ENCODE measurements at places on chromosomes 1 and 21.

DNA sequence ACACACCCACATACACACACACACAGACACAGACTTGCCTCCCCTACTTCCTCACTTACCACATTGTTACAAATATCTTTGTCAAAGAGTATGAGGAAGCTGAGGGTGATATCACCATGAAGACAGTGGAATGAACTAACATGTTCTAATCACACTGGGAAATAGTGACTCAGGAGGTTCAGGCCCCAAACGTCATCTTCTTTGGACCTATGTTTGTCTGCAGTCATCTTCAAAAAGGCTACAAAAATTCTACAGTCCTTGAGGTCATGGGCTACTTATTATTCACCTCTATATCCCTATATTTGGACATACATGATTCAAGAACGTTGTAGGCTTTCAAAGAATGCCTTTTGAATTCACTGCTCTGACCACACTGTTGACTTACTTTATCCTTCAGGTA is 2.1 kb upstream of the LCE2C start:
- no peak for DNase-seq

DNA sequence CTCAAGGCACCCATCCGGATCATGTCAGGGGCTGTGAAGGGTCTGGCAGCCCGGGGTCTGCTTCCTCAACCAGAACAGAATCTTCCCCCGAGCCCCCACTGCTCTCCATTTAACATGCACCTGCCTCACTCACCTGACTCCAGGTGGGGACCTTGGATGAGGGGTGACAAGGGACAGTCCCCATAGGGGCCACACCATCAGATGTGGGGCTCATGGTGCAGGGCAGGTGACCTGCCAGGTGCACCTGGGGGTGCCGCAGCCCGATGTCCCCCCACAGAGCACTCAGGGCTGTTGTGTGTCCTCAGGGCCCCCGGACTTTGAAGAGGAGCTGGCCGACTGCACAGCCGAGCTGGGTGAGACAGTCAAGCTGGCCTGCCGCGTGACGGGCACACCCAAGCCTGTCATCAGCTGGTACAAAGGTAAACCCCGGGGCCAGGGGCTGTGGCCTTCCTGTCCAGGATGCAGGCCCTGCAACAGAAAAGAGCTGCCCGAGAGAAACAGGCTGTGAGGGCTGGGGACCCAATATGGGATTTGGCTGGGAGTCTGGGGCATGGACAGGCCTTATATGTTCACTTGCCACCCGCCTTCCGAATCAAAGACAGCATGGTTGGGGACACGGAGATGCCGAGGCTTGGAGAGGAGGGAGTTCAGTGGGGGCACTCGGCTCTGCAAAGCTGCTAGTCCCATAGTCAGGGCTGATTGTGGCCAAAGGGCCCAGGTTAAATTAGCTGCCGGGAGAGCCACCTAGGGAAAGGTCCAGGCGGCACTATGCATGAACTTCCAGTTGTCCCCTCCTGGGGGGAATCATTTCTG is 64.6 kb downstream of the TRIM11 start:
- DNase-seq = no peak

DNA sequence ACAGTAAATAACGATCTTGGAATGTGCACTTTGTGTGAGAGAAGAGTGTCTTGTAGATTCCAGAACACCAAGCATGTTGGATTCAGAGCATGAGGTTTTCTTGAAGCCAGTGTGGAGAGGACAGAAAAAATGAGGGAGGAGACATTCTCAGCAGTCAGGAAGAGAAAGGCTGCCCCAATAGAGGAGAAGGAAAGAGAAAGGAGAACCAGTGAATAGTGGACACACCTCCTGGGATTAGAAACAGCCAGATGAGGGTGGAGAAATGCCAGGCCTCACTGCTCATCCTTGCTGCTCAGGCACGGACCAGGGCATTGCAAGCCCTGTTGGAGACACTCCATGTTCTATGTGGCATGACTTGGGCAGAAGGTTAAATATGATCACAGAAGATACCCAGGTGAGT is 69.0 kb upstream of the KAZN start:
- no peak for DNase-seq

DNA sequence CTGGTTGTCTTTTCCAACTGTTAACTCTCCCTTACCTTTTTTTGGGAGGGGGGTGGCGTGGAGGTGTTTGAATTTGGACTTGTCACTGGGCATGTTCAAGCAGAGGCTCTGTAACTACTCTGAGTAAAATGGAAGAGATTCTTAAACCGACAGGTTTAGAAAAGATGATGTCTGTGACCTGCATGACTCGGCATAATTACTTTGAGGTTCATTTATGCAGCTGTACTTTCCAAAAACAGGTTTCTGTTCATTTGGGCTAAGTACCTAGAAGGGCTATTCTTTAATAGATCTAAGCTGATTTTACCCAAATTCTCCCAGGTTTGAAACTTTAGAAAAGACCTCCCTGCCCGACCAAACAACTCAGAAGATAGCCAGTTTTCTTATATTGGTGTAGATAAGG is 80.3 kb downstream of the SLC35A3 start:
- peak; percentile 47 for DNase-seq

DNA sequence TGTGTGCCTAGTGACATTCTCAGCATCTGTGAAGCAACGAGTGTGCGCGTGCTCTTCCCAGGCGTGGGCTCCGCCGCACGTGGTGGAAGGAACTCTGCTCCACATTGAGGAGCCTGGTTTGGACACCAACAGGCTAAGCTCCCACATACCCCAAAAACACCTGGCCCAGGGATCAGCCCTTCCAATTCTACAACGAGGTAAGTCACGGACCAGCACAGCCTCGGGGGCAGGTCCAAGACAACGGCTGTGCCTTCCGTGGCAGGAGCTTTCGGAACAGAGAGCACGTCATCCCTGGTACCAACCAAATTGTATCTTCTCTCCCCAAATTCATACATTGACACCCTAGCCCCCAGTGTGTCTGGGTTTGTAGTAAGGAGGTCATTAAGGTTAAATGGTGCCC is 27.2 kb upstream of the PDE9A start:
- no peak for DNase-seq

DNA sequence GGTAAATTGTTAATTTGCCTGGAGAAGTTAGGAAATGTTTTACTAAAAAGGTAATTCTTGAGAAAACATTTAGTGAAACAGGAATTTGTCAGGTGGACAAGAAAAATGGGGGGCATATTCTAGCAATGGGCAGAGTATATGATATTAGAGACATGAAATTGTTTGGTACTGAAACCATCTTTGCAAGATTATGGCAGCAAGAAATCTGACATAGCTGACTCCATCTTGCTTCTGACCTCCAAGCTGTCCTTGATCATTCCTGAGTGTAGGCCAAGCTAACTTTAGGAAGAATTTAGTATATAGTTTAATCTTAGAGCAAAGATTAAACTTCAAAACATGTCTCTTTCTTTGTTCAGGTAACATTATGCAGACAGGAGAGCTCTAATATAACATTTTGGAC is 14.0 kb upstream of the SAMSN1 start:
- no peak for DNase-seq

DNA sequence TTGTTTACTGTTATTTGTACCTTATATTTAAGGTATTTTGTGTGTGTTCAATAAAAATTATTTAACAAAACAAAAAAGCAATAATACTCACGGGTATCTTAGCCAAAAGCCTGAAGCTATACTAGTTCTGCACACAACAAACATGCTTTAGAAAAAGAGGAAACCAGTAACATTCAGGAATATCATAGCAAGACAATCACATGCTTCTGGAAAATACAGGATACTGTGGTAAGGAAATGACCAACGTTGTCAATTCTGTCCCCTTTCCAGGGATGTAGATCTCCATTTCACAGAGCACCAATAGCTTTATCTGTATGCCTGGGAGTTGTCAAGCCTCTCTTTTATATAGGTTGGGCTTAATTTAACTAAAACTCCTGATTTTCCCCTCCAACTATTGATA is 288.4 kb downstream of the SMYD3 start:
- DNase-seq = no peak

GRCh38 chr1:224817382-224817781 is 112.1 kb upstream of the DNAH14 start:
- no peak for DNase-seq

- DNase-seq = peak; percentile 69
These were observed 25.7 kb downstream of the PRMT2 start for GRCh38 chr21:46661211-46661625.

- DNase-seq = no peak
These were observed 42.5 kb downstream of the ZBTB40 start for GRCh38 chr1:22494144-22494543.

DNA sequence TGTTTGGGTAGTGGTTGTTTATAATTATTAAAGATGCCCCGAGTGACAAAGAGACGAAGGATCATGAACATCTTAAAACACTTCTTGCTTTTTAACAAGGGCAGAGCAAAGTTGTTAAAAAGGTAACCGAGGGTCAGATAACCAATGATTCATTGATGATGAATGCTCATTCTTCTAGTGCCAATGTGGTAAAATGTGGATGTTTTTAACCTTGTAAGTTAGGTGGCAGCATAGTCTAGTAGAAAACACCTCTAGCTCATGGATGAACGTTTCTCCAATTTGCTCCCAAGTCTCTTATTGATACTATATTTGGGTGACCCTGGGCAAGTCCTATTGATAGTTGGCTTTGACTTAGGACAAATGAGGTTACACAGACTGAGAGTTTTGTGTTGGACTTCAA is 167.9 kb downstream of the KIF26B start:
- DNase-seq = no peak

- DNase-seq = no peak
These were observed 92.1 kb downstream of the NAV1 start for GRCh38 chr1:201631037-201631436.

DNA sequence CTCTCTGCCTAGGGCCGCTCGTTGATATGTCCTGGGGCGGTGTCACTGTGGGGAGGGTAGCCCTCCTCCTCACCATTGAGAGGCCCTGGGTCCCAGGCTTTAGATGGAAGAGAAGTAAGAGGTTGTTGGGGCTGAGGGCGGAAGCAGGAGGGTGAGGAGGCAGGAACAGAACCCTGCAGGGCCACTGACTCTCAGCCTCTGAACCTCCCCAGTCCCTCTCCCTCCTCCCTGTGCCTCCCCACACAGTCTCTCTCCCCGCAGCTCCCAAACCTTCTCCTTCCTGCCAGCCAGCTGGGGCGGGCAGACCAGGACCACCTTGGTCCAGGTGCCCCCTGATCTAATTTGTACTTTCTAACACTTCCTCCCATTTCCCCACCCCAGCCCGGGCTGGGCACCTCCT is 14.3 kb upstream of the FAM131C start:
- DNase-seq = no peak

DNA sequence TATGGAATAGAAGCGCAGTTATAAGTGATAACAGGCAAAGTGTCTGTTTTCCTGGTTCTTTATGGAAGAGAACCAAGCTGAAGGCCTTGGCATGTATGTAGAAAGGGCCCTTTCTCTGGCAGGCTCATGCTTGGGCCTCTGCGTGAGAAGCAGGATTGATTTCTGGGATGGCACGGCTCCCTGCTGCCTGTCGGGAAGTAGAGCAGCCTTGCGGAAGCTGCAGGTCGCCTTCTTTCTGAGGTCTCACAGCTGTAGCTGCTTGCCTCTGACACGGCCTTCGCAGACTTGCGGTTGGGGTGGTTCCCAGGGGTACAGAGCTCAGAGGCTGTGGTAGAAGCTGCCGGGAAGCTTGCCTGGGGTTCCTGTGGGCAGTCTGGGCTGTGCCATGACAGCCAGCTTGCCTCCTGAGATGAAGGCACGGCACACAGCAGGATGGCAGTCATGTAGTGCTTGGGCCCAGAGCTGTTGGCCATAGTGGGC is 39.4 kb downstream of the TRAPPC10 start:
- DNase-seq = no peak

DNA sequence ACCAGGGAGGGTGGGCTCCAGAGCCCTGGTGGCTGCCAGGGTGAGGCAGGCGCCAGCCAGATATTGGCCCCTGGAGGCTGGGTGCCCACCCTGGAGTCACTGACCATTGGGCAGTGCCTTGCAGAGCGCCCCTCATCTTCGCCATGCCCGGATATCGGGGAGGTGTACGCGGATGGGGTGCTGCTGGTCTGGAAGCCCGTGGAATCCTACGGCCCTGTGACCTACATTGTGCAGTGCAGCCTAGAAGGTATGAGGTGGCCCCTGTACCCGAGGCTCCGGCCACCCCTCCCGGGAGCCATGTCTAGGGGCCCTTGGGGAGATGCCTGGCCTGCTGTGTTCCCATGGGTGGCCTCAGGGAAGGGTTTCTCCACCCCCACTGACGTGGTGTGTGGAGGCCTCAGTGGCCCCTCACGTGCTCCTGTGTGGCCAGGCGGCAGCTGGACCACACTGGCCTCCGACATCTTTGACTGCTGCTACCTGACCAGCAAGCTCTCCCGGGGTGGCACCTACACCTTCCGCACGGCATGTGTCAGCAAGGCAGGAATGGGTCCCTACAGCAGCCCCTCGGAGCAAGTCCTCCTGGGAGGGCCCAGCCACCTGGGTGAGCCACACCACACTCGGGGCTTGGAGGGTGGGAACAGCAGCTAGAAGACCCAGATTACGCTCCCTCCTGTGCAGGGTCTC is 30.9 kb downstream of the TRIM11 start:
- DNase-seq = no peak

DNA sequence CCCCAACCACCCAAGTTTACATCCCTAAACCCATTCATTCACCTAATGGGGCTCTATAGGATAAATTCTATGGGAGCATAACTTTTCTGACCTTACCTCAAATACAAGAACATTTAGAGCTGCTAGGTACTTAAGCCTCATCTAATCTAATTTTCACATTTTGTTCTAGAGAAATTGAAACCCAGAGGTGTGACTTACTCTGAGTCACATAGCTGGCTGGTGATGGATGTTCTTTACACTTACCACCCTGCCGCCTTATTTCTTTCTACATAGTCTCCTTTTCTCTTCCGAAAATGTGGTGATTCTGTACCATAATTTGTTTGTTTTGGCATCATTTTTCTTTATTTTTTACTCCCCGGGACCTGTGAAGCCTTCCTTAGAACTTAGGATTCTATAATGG is 20.3 kb downstream of the TIPRL start:
- DNase-seq = no peak

DNA sequence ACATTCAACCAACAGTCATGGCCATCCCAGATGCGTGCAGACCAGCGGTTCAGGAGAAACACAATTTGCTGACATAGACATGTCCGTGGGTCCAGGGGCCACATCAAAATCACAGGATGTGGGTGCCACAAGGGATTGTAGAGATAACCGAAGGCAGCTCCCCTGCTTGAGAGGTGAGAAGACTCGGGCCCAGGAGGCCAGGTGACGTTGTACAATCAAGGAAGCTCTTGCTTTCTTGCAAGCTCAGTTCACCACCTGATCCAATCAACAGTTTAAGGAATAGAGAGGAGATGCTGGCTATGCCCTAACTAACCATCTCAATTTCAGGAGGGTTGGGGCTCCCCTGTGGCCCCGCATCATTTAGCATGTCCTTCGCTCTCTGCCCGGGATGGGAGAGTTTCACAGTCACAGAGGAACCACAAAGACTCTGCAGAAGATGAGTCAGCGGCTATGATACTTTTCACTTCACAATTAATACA is 19.5 kb downstream of the UBASH3A start:
- DNase-seq = no peak

DNA sequence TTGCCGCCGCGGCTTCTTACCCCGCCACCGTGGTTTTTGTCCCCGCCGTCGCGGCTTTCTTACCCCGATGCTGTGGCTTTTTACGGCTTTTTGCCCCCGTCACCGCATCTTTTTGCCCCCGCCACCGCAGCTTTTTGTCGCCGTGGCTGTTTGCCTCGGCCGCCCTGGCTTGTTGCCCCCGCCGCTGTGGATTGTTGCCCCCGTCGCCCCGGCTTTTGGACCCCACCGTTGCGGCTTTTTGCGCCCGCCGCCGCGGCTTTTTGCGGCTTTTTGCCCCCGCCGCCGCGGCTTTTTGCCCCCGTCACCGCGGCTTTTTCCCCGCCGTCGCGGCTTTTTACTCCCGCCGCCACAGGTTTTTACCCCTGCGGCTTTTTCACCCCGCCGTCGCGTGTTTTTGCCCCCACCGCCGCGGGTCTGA is 3934.3 kb downstream of the SRGAP2C start:
- no peak for DNase-seq

GRCh38 chr21:26819740-26820324 is 25.4 kb downstream of the ADAMTS1 start:
- no peak for DNase-seq

Data from hematopoietic multipotent progenitor cell treated with erythropoietin and hydrocortisone succinate and interleukin-3 and kit ligand, for 6 days (in vitro differentiated cells).